ENCODE measurements at places on chromosomes 6 and 20. TPM values are rescaled to one million over a fixed set of nuclear protein-coding genes. Genes with fewer than 3 reads are reported as not detected.

DNA sequence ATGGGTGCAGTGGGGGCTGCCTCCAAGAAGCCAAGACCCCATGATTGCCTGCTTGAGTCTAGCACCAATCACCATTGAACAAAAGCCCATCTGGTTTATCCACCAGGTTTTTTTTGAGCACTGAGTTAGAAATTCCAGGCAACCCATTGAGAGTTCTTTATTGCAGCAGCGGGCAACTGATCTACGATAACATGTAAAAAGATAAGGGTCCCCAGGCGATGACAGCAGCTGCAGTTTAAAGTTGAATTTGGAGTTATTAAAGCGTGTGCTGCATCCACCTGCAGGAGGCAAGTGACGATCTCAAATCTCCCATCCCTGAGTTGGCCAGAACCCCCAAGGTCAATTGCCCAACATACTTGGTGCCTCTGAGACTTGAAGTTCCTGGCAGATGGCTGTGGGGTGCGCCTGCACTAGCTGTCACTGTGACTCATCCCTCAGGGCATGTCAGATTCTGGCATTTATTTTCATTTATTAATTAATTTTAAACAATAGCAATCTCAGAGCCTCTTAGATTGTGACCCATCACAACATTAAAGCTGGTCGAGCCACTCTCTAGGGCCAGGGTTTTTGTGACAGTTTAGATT, 290.4 kb upstream of the SULF2 start:
- DNase-seq = no peak

DNA sequence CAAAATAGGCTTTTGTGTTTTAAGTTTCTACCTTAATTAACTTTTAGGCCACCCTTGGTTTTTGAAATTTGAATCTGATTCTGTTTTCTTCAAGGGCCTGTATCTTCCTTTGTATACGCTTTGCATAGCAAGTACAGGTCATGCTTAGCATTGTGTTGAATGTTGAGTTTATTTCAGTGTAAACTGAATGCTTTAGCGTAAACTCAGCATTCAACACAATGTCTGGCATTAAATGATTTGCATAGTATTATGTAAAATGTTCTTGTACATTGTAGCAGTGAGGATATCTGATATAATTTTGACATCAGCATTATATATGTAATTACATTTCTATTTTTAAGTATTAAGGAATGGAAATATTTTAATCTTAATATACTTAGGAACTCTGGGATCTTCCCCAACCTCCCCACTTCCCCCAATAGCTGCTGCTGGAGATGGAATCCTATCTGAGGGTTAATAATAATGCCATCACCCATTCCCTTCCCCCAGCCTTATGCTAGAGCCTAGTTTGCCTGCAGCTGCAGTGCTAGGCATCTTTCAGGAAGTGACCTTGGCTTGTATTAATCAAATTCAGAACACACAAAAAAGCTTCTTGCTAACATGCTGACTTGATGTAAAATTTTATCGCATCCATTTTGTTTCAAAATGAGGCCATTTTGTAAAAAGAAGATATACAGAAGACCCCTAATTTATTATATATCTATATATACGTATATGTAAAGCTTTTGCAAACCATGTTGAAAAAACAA, 73.1 kb downstream of the NCOA3 start:
- no peak for DNase-seq

DNA sequence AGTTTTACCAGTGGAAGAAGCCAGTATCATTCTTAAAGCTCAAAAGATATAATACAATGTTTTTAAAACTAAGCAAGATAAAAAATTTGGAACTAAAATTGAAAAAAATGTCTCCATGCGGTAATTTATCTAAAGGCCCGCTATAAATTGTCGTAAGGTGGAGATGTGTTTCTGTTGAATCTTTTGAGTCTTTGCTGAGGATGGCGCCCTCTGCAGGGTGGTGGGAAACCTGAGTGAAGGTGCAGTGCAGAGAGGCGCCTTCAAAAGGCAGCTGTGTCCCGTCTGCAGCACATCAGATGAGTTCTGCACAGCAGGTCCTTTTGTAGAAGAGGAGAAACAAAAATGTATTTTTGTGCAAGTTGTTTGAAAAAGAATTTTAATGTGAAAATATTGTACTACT, 29.4 kb upstream of the KIF25 start:
- DNase-seq = peak; percentile 63

GRCh38 chr6:150233843-150234269, 91.0 kb downstream of the PPP1R14C start:
- DNase-seq = no peak

DNA sequence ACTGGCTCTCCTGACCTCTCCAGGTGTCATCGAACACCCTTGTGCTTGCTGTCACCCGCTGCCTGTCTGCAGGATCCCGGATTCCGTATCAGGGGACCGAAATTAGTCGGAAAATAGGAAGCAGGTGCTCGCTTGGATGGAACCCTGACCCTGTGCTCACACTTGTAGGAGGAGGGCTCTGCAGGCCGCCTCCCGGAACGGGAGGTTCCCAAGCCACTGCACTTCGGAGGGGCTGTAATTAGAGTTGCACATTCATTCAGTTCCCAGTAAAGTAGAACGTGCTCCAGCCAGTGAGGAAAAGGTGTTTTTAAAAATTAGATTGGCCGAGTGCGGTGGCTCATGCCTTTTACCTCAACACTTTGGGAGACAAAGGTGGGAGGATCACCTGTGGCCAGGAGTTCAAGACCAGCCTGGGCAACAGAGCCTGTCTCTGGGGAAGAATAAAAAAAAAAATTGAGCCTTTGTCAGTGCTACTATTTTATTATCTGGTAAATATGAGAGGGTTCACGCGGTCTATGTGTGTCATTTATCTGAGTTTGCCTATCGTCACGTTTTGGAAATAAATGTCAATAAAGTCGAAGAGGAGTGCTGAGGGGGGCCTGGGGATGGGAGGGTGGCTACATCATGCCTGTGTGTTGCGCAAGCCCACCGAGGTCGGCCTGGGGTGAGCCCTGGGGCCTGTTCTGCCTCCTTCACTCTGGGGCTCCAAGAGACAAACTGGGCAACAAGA, 1.5 kb upstream of the GMEB2 start:
- peak; percentile 78 for DNase-seq

- no peak for DNase-seq
Observed at GRCh38 chr20:1160496-1160895, 24.3 kb downstream of the TMEM74B start.

- DNase-seq = peak; percentile 31
Observed at GRCh38 chr6:25458485-25458884, 179.3 kb downstream of the CARMIL1 start.

- DNase-seq = no peak
Observed at GRCh38 chr20:24241466-24241865, 228.0 kb upstream of the SYNDIG1 start.

DNA sequence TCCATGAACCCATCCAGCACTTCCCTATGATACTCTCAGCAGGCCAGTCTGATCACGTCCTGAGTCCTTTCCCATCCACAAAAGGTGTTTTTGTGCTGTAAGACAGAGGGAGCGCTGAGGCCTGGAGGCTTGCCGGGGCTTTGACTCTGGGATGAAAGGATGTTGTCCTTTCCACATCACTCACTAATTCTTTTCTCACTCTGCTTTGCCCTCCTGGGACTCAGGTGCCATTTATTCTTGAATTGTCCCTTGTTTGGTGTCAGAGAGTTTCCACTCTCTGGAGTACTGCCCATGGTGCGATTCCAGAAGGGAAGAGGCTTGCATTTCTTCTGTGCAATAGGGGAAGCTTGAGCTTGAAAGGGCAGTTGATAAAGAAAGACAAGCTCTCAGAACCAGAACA, 15.3 kb upstream of the TUBB2B start:
- no peak for DNase-seq

GRCh38 chr20:5491455-5491854, 174.7 kb upstream of the PROKR2 start:
- no peak for DNase-seq

DNA sequence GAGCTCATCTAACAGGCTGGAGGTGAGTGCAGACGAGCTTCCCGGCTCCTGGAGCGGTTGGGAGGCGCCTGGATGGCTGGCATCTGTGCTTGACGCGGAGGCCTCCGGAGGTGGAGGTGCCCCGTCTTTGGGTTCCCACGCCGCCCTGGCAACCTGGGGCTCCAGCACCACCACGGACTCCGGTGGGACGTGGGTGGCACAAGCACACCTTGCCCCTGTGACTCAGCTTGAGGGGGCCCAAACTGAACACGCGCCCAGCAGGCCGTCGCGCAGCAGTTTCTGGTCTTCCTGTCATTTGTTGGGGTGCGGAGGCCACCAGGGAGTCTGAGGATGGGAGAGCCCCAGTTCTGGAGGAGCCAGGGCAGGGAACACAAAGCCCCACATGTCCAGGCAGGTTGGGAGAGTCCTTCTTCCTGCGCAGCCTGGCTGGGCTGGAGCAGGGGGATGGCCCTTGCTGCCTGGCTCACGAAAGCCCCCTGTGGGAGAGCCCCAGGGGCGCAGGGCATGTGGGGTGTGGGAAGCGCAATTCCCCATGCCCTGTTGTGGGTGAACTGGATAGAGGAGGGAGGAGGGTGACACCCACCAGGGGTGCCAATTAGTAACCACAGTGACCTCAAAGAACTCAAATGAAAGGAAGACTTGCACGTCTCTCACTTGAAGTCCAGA, 1378.6 kb upstream of the DEFB115 start:
- DNase-seq = peak; percentile 40

DNA sequence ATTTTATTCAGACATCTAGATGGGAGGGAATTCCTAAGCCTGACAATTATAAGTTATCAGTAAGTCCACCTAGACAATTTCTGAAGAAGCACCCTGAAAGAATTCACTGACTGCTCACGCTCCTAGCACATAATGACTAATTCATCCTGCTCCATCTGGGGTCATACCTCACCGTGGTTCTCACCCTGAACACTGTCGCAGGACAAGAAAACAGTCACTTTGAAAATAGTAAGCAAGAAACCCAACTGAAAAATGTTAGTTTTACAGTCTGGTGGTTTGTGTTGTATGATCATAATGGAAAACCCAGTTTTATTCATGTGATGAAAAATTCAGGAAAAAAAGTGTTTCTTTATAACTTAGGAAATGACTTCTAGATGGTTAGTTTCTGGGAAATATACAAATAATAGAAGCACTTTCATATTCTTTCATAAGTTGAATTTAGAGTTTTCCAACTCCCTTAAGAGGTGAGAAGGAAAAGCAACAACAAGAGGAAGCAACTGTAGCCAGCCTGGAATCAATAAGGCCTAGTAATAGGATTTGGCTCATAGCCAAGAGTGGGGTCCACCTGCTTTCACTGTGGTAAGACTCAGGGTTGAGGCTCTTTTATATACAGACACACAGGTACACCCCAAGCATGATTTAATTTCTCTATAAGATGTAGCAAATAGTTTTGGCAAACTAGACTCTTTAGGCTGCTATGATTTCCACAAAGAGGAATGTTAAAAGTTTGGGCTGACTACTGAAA, 94.1 kb downstream of the HIVEP2 start:
- DNase-seq = peak; percentile 68

GRCh38 chr6:143741480-143741879, 63.7 kb downstream of the PHACTR2 start:
- no peak for DNase-seq

- DNase-seq = no peak
Observed at GRCh38 chr6:99341862-99342455, 7.5 kb downstream of the FAXC start.

GRCh38 chr20:39568109-39568508, 606.0 kb downstream of the DHX35 start:
- DNase-seq = no peak

DNA sequence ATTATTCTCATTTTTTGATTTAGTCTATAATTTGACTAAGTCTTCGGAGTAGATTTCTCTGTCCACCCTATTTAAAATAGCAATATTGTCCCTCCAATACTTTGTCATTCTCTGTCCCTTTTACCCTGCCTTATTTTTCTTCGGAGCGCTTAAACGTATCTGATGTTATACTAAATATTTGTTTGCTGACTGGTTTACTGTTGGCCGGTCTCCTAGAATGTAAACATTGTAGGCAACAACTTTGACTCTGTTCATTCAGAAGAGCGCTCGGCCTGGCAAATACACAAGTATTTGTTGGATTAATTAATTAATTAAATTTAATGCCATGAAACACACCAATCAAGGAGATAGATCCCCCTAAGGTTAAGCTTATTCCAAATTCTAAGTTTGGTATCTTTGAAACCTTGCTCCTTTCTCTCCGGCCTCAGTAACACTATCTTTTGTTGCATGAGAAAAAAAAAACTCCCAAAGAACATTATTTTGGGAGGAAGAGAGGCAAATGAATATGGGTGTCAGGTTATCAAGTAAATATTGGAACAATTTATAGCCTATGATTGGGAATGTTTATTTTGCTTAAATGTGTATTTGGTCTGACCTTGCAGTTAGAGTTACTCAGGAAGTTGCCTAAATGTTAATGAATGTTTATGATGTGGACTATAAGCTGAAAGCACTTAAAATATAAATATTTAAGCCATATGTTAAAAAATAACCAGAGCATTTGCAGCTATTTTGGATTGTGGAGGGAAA, 231.1 kb downstream of the SOX4 start:
- no peak for DNase-seq

- no peak for DNase-seq
Observed at GRCh38 chr20:33865761-33866370, 54.7 kb downstream of the CHMP4B start.

DNA sequence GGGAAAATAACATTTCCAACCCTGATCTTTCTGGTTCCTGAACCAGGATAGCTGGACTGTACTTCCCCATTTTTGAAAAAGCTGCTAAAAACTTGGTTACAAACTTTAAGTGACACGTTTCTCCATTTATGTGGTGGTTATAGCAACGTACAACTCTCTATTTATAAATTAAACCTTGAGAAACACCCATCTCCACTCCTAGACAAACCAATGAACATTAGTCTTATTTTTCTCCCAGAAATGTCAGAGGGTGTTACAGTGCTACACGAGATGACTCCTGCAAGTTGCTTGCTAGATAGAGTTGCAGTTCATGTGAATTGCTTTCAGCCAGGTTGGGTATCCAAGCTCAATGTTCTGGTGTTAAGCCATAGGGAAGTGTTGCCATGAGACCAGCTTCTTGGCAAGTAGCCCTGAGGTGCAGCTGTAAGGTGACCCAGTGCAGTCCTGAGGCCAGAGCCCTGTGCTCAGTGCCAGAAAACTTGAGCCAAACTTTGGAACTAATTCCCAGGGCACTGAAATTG, 51.3 kb upstream of the REV3L start:
- DNase-seq = no peak

DNA sequence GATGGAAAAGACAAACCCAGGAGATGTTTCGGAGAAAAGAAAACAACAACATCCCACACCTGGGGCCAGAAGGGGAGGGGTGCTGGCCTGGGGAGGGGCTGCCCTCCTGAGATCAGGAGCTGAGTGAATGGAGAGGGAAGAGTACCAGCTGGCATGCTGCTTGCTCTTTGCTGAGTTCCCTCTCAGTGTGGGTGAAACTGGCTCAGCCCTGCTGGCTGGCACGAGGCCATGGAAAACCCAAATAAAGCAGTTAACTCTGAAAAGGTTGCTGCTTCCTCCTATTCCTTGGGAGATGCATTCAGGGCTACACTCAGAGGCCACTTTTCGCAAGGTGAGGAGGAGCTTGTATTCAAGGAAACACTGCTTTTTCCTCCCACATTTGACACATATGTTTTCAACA, 8.0 kb upstream of the KCNK16 start:
- DNase-seq = no peak

- DNase-seq = no peak
Observed at GRCh38 chr6:36927691-36928546, 26.6 kb upstream of the PI16 start.

GRCh38 chr20:36070451-36070850, 84.1 kb upstream of the EPB41L1 start:
- no peak for DNase-seq

CEBPB gene
- 27.2 TPM for total RNA-seq

CFB gene
- total RNA-seq = 0.43 TPM

GHRH gene
- total RNA-seq = not detected

L3MBTL1 gene
- total RNA-seq = 7.3 TPM

ADGRF1 gene
- not detected for total RNA-seq

LY86 gene
- total RNA-seq = 0.32 TPM

NEU1 gene
- total RNA-seq = 9.8 TPM

HLA-DRB1 gene
- 22.7 TPM for total RNA-seq

FHL5 gene
- total RNA-seq = not detected

KIF13A gene
- total RNA-seq = not detected

Measured in activated CD8-positive, alpha-beta T cell treated with anti-CD3 and anti-CD28 coated beads for 36 hours (primary cell).